ENCODE measurements at places on chromosomes 2 and 18.

DNA sequence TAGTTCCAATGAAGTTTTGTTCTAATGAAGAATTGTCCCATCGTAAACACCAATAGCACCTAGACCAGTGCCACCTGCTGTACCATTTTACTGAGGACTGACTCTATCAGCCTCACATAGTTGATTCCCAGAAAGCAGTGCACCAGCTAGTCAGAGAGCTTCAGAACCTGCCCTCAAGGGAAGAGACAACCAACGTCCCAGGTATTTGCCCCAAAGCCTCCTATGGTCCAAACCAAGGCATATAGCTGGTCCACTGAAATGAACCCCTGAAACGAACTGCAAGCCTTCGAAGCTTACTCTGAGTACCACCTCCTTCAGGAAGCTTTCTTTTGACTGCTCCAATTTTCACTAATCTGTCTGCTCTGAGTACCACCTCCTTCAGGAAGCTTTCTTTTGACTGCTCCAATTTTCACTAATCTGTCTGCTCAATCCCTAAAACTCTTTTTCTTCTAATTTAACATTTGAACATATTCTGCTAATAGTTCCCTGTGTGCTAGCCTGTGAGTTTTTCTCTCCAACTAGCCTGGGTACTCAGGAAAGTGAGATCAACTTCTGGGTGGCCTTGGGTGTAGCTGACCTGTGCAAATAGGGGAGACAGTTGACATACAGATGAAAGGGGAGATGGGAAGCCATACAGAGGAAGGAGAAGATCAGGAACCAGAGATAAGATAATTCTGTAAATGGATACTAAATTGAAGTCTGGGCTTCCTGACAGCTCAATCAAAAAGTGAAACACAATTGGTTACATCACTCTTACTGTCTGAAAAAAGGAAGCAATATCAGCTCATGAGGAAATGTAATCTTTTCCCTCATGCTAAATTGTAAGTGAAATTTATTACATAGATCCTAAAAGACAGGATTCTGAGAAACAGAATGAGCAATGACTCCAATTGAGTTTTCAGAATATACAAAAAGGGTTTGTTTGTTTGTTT is 33.5 kb upstream of the EML4 start:
- no peak for DNase-seq

- DNase-seq = no peak
Measured at GRCh38 chr18:59049721-59050660, 89.7 kb upstream of the SEC11C start.

DNA sequence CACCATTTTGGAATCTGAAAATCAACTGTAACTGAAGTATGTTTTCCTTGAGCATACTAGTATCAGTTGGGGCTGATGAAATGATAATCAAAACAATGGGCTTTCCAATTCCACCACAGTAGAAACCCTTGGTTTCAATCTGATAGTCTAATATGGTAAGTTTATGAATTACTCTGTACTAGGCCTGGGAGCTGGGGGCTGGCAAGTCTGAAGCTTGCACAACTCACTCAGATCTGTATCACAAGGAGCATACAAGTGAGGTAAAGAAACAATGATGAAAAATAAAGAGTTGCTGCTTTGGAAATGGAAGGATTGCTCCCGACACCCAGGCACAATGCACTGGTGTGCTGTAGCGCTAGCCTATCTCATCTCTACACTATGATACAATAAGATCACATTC is 19.4 kb downstream of the ZEB2 start:
- DNase-seq = no peak

- DNase-seq = no peak
Measured at GRCh38 chr2:167135706-167136105, 247.4 kb downstream of the XIRP2 start.

GRCh38 chr2:148901142-148901541 is 26.1 kb downstream of the KIF5C start:
- no peak for DNase-seq

- no peak for DNase-seq
Measured at GRCh38 chr18:11909591-11910026, 1.5 kb upstream of the MPPE1 start.

GRCh38 chr18:49016648-49017539 is 66.1 kb upstream of the SMAD7 start:
- DNase-seq = no peak

DNA sequence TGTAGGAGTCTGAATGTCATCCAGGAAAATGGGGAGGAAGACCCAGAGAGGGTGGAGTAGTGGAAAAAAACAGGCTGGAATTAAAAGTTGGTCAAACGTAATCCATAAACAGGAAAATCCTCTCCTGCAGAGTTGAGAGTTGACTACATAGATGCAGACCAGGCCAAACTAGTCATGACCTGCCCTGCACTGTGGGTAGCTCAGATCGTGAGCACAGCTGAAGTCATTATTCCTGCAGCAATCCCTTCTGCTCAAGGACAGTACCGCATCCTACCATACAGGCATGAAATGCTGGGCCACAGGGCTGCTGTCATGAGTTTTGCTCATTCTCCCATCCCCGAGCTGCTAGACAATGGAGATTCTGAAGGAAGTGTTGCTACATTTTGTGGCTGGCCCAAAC is 352.2 kb downstream of the EN1 start:
- no peak for DNase-seq

GRCh38 chr2:64273524-64274398 is 129.5 kb upstream of the PELI1 start:
- DNase-seq = no peak

DNA sequence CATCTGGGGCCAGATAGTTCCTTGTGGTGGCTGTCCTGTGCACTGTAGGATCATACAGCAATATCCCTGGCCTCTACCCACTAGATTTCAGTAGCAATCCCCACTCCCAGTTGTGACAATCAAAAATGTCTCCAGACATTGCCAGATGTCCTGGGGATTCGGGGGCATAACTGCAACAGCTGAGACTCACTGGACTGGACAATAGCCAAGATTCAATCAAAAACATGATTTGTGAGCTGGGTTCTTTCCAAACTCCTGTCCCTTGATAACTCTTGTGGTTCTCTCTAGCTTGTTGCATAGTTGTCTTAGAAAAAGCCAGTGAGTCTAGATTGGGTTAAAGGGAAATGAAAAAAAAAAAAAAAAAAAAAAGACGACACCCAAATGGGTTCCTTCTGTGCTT is 293.4 kb downstream of the CELF4 start:
- no peak for DNase-seq

- DNase-seq = no peak
Measured at GRCh38 chr2:88400037-88400767, 52.3 kb downstream of the FOXI3 start.

GRCh38 chr18:23835506-23835905 is 146.3 kb downstream of the LAMA3 start:
- no peak for DNase-seq
